ENCODE measurements at places on chromosomes 11 and 22.

DNA sequence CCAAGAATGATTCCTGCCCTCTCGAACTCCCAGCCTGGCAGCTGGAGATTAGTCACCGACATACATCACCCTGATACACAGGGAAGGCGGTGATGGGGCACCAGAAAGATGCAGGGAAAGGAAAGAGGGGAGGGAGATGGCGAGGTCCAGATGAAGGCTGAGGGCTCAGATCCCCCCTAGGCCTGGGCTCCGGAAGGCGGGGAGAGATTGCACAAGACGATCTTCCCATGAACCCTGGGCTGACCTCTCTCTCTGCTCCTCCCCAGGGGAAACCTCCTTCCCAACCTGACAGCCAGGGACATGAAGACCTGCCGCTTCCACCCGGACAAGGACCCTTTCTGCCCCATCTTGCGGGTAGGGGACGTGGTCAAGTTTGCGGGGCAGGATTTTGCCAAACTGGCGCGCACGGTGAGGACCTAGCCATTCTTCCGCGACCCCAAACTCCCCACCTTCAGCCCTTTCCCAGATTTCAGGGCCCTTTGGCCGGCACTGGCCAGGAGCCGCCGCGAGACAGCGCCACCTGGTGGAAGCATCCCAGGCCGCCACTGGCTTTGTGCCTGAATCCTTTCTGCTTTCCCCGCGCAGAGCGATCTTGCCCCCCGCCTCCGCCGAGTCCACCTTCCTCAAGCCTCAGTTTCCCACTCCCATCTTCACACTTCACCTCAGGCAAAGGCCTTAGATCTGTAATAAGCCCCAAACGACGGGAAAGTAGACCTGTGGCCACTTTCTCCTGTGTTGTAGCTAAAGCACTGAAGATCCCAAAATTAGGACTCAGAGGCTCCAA lies 11.5 kb downstream of the P2RX3 start:
- peak; percentile 48 for DNase-seq

- no peak for DNase-seq
Observed at GRCh38 chr11:120432056-120433018, 79.2 kb upstream of the GRIK4 start.

DNA sequence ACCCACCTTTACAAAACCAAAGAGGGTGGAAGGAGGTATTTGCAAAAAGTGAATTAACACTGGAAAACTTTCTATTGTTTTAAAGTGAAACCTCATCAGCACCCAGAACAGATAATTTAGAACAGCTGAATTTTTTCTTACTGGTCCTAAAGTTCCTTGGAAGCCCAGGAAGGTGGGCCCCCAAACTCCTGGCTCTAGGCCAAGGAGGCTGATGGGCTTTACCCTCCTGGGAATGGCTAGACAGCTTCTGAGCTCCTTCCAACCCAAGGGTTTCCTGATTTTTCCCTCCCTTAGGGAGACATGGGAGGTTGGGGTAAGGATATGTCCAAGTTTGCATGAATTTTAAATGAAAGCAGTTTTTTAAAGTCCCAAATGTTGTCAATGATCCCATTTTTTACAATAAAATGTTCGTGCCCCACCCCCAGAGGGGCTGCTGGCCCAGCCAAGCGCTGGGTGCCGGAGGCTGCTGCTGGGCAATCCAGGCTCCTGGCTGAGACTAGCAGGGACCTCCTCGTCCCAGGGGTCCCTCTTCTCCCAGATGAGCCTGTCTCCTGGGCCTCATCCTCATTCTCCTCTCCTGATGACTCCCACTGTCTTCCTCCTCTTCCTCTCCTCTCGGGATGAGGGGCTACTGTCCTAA lies 28.4 kb downstream of the RELT start:
- DNase-seq = no peak

- no peak for DNase-seq
Observed at GRCh38 chr11:95507794-95508193, 276.8 kb upstream of the SESN3 start.

GRCh38 chr11:19379465-19379864 lies 138.7 kb upstream of the E2F8 start:
- no peak for DNase-seq

GRCh38 chr22:46007003-46007847 lies 30.3 kb upstream of the WNT7B start:
- DNase-seq = no peak

GRCh38 chr11:78657968-78658839 lies 83.5 kb upstream of the NARS2 start:
- DNase-seq = no peak

- no peak for DNase-seq
Observed at GRCh38 chr11:23995891-23996290, 501.0 kb upstream of the LUZP2 start.

- no peak for DNase-seq
Observed at GRCh38 chr11:106381895-106382294, 304.4 kb downstream of the AASDHPPT start.

- DNase-seq = peak; percentile 12
Observed at GRCh38 chr22:23591201-23591791, 11.2 kb upstream of the IGLL1 start.

- DNase-seq = no peak
Observed at GRCh38 chr11:19595840-19596751, 116.5 kb upstream of the NAV2 start.

DNA sequence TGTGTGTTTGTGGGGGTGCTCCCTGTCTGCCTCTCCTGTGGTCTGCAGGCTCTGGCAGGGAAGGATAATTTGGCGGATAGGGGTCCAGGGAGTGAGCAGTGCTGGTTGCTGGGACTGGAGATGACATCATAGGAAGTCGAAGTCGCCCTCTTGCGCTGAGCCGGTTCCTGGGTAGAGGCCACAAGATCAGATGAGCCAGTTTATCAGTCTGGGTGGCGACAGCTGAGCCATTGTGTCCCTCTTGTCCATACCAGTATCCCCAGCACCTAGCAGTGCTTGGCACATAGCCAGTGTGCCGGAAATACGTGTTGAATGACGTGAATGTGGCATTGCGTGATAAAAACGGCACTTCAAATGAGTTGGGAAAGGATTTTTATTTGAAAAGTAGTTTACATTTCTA lies 9.8 kb downstream of the APOL5 start:
- no peak for DNase-seq

DNA sequence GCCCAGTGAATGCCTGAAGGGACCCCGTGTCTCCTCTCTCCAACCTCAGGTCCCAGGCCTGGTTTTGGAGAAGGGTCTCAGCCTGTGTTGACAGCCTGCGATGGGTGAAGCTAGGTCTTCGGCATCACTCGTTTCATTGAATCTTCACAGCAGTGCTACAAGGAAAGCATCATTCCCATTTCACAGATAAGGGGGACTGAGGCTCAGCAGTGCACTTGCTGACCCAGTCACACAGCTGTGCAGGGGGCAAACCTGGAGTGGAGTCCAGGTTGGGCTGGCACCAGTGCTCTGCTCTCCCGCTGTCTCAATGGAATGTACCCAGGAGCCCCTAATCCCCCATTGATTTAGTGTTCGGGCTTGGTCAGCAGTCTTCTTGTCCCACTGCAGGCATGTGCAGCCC lies 10.9 kb upstream of the YWHAH start:
- DNase-seq = no peak

DNA sequence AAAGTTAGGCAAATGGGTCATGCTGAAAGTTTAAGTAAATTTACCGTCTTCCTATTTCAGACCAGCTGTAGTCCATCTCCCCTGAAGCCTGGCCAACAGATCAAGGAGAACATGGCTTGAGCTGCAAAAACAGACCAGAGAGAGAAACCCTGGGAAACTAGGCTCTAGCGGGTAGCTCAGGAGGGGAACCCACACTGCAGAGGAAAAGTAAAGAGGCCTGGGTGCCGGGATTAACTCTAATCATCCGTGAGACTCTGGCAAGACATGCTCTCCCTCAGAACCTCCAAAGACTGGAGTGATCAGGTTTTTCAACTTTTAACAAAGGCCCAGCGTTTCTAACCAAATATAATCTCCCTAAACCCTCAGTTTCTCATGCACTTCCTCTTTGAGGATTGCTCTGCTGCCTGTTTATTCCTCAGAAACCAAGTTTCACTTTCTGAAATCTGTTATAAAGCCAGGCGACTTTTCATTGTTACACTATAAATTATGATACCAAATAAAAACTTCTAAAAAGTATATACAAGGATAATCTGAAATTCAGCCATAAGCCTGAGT lies 67.5 kb downstream of the GAB2 start:
- no peak for DNase-seq

DNA sequence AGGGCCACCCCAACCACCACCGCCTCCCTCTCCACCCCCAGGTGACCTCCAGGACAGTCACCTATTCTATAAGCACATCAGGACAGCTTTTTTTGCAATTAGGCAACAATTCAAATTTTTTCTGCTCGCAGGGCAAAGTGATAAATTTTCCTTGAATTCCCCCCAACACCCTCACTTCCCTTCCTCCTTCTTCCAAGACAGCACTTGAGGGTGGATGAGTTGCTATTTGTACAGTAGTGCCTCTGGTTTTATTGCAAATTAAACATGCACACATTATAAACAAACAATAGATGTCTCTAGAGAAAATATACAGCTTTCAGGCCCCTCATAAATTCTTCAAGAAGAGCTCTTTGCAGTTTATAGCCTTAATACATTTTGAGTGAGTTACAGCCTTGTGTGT lies 80.9 kb upstream of the USP47 start:
- no peak for DNase-seq

GRCh38 chr11:71086687-71087258 lies 165.6 kb downstream of the SHANK2 start:
- DNase-seq = no peak

Measured in activated T-helper 9 cell treated with anti-CD3 and anti-CD28 coated beads, Interleukin-2, amount 50 U/mL, for 16 hours (primary cell).